Mesothelial cell of epicardium (in vitro differentiated cells): ENCODE measurements at places on chromosomes 7 and 10. TPM values are rescaled to one million over a fixed set of nuclear protein-coding genes. Genes with fewer than 3 reads are reported as not detected.

DNA sequence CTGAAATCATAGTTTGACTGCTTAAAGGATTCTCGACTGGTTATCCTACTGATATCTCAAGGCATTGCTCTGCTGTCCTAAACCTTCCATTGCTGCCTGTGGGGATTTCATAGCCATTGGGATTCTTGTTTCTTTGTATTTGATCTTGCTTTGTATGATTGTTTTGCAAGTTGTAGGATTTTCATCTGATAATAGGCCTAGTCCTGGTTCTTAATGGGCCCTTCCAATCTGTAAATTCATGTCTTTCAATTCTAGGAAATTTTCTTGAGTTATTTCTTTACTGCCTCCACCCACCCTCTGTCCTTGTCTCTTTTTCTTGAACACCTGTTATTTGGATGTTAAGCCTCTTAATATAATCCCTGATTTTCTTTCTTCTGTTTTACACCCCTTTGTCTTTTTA lies 72.2 kb downstream of the LANCL2 start:
- no peaks in the 10 kb centered on the region for H3K4me1 ChIP-seq
- no peak overlapping the region for H3K4me3 ChIP-seq
- no peak overlapping the region for H3K27ac ChIP-seq
- H3K27me3 ChIP-seq, result no peaks in the 10 kb centered on the region
- DNase-seq, result no peak
- no peaks in the 10 kb centered on the region for H3K36me3 ChIP-seq

- no peaks in the 10 kb centered on the region for H3K27me3 ChIP-seq
- no peak for DNase-seq
- no peaks in the 10 kb centered on the region for H3K36me3 ChIP-seq
These were observed 14.8 kb downstream of the AKR1D1 start for GRCh38 chr7:138091032-138091431.

GRCh38 chr7:24916463-24917040 lies 63.4 kb downstream of the OSBPL3 start:
- H3K27me3 ChIP-seq, result no peaks in the 10 kb centered on the region
- DNase-seq, result no peak
- H3K27ac ChIP-seq, result no peak overlapping the region
- peaks cover 3% of the 10 kb centered on the region for H3K4me1 ChIP-seq
- H3K4me3 ChIP-seq, result no peak overlapping the region
- no peaks in the 10 kb centered on the region for H3K36me3 ChIP-seq

- H3K27ac ChIP-seq, result no peak overlapping the region
- no peak overlapping the region for H3K4me3 ChIP-seq
- no peaks in the 10 kb centered on the region for H3K36me3 ChIP-seq
- DNase-seq, result no peak
- peaks cover 16% of the 10 kb centered on the region for H3K4me1 ChIP-seq
- peaks cover 38% of the 10 kb centered on the region for H3K27me3 ChIP-seq
These were observed 444.8 kb downstream of the GRID1 start for GRCh38 chr10:85921789-85922188.

DNA sequence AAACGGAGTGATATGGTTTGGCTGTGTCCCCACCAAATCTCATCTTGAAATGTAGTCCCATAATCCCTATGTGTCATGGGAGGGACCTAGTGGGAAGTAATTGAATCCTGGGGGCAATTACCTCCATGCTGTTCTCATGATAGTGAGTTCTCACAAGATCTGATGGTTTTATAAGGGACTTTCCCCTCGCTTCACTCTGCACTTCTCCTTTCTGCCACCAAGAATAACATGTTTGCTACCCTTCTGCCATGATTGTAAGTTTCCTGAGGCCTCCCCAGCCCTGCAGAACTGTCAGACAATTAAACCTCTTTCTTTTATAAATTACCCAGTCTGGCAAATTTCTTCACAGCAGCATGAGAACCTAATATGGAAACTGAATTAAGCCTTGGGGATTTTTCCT lies 19.1 kb downstream of the FAM3C start:
- peaks cover 31% of the 10 kb centered on the region for H3K36me3 ChIP-seq
- no peak overlapping the region for H3K4me3 ChIP-seq
- no peak overlapping the region for H3K27ac ChIP-seq

DNA sequence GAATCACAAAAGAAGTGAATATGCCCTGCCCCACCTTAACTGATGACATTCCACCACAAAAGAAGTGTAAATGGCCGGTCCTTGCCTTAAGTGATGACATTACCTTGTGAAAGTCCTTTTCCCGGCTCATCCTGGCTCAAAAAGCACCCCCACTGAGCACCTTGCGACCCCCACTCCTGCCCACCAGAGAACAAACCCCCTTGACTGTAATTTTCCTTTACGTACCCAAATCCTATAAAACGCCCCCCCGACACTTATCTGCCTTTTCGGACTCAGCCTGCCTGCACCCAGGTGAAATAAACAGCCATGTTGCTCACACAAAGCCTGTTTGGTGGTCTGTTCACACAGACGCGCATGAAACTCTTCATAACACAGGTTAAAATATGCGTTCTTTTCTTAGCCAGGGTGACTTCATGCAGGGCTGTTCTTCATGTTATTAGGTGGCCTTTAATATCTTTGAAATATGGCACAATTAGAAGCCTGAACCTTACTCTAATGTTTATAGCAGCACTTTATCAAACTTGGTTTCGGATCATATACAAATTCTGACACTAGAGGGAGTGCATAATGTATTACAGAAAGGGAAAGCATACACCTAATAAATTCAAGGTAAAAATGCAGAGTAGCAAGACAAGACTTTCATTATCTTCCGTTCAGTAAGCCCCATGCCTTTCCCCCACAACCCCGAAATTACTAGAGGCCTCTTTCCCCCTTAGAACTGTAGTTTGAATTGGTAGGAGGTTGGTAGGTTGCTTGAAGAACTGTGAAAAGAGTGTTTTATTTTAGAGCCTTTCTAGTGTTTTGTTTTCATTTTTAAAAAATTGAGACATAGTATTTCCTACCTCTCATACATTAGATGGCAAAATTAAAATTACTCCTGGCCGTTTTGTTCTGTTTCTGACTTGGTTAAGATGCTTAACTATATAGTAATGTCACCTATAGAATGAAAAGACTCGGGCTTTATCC lies 117.9 kb downstream of the NPY start:
- peaks cover 13% of the 10 kb centered on the region for H3K4me1 ChIP-seq
- no peaks in the 10 kb centered on the region for H3K36me3 ChIP-seq
- peak overlapping the region; percentile 7 for H3K4me3 ChIP-seq
- peaks cover 30% of the 10 kb centered on the region for H3K27me3 ChIP-seq

- no peak overlapping the region for H3K27ac ChIP-seq
- peaks cover 27% of the 10 kb centered on the region for H3K36me3 ChIP-seq
- no peak for DNase-seq
- no peaks in the 10 kb centered on the region for H3K4me1 ChIP-seq
- H3K27me3 ChIP-seq, result no peaks in the 10 kb centered on the region
These were observed 9.5 kb downstream of the PTCD1 start for GRCh38 chr7:99428972-99429566.

- H3K27ac ChIP-seq, result no peak overlapping the region
- peaks cover 11% of the 10 kb centered on the region for H3K27me3 ChIP-seq
- DNase-seq, result no peak
- H3K36me3 ChIP-seq, result no peaks in the 10 kb centered on the region
These were observed 51.3 kb upstream of the STEAP4 start for GRCh38 chr7:88357781-88358525.

DNA sequence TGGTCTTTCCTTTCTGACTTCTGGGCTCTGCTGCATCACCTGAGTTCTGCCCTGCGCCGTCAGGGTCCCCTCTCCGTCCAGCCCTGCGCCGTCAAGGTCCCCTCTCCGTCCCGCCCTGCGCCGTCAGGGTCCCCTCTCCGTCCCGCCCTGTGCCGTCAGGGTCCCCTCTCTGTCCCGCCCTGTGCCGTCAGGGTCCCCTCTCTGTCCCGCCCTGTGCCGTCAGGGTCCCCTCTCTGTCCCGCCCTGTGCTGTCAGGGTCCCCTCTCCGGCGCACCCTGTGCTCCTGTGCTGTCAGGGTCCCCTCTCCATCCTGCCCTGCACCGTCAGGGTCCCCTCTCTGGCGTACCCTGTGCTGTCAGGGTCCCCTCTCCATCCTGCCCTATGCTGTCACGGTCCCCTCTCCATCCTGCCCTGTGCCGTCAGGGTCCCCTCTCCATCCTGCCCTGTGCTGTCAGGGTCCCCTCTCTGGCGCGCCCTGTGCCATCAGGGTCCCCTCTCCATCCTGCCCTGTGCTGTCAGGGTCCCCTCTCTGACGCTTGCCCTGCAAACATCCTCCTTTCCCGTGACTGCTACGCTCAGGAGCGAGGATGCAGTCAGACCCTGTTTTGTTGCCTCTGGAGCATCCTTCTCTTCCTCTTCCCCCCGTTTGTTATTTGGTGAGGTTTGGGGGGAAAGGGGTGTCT lies 66.4 kb downstream of the INPP5A start:
- no peak for DNase-seq
- H3K27me3 ChIP-seq, result no peaks in the 10 kb centered on the region
- peaks cover 19% of the 10 kb centered on the region for H3K36me3 ChIP-seq
- H3K4me1 ChIP-seq, result peaks cover 8% of the 10 kb centered on the region
- H3K4me3 ChIP-seq, result no peak overlapping the region

GRCh38 chr7:77570330-77571011 lies 33.4 kb downstream of the PTPN12 start:
- no peak overlapping the region for H3K4me3 ChIP-seq
- H3K27me3 ChIP-seq, result no peaks in the 10 kb centered on the region
- peaks cover 18% of the 10 kb centered on the region for H3K36me3 ChIP-seq
- DNase-seq, result no peak
- no peak overlapping the region for H3K27ac ChIP-seq
- H3K4me1 ChIP-seq, result peaks cover 9% of the 10 kb centered on the region

TMEM196 gene
- not detected in 3 replicates for total RNA-seq

AKR1C2 gene
- 2.2 to 2.6 TPM (median 2.5 TPM) in 3 replicates for total RNA-seq

ARHGEF5 gene
- total RNA-seq, result 35.9 to 37.6 TPM (median 37.4 TPM) in 3 replicates

SRGN gene
- total RNA-seq, result not detected in 3 replicates

FAM25A gene
- not detected in 3 replicates for total RNA-seq
